Ovary (tissue), 10 donors: ENCODE measurements at places on chromosomes 7 and 10.

- no peak for DNase-seq
Observed at GRCh38 chr7:148733496-148733895, 34.8 kb downstream of the CUL1 start.

- peak; percentile 75 for DNase-seq
Observed at GRCh38 chr7:29480451-29480850, 83.2 kb upstream of the PRR15 start.

DNA sequence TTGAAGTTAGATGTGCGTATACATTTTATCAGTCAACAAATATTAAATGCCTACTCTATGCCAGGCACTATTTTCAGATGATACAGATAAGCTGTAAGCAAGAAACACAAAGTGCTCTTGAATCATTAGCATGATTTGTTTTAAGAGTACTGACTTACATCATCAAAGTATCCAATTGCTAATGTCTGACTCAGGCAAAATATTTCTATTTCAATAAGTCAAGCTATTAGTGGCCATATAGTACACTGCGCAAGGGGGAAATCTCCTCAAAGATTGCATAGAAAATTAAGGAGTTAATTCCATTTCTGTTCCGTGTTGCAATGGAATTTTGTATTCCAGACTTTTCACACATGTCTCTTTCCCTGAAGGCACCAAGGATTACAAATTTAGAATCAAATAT, 46.1 kb upstream of the DNAJC1 start:
- no peak for DNase-seq

DNA sequence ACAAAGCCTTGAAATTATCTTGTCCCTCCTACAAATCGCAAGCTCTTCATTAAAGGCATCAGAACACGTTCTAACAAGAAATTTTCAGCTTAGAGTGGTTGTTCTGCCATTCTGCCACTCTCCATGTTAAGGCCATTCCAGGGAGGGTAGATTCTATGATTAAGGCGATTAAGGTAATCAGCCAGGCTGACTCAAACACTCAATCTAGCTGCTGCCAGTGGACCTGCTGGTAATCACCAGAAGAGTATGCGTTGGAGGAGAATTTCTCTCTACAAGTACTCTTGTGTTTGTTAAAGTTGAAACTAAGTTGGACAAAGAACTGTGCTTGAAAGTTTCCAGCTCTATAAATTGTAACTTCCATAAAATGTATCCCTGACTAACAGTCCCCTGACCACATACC, 149.2 kb upstream of the COL1A2 start:
- DNase-seq = no peak

GRCh38 chr10:48287417-48288391, 13.2 kb upstream of the FRMPD2 start:
- no peak for DNase-seq

GRCh38 chr10:62373995-62374861, at the start of gene ZNF365:
TSS of gene ZNF365 (plus strand) at chr10:62374369. CDS start at chr10:62376194, 1,825 bp downstream.
- DNase-seq = no peak

DNA sequence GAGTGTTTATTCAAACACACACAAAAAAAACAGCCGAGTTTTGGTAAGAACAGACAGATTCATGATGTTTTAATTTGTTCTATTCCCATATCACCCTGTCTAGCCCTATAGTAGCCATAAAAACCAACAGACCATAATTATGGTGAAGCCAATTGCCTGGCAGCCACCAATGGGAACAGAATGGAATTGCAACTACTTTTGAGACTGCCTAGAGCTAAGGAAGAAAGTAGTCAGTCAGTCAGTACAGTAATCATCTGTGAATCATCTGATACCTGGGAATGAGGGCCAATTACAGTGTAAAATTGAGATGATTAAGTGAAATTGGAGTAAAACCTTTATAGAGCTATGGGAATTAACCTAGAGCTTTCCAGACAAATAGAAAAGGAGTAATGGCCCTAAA, 952.7 kb upstream of the KCND2 start:
- no peak for DNase-seq

GRCh38 chr7:114819616-114820362, 102.1 kb upstream of the MDFIC start:
- DNase-seq = peak; percentile 22

DNA sequence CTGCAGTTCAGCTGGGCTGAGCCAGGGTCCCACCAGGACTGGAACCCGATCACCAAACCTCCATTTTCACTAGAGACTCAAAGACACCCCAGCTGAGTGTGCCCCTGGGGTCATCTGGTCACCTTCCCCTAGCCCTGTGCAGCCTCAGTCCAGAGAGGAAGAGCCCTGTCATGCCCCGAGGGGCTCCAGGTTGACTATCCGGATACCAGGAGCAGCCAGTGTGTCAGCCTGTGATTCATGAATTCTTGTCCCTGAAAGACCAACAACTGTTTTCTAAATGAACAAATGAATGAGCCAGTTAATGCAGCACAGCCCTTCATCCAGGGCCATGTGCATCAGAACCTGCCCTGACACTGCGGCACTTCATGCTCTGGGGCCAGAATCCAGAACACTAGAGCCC, 201.9 kb upstream of the TCERG1L start:
- DNase-seq = no peak

- no peak for DNase-seq
Observed at GRCh38 chr7:13850185-13850752, 139.2 kb downstream of the ETV1 start.

GRCh38 chr10:79342295-79342761, 4.9 kb upstream of the PPIF start:
- DNase-seq = no peak

GRCh38 chr7:92685136-92686042, 95.2 kb upstream of the FAM133B start:
- DNase-seq = no peak
